ENCODE measurements at places on chromosomes 1 and 21.

DNA sequence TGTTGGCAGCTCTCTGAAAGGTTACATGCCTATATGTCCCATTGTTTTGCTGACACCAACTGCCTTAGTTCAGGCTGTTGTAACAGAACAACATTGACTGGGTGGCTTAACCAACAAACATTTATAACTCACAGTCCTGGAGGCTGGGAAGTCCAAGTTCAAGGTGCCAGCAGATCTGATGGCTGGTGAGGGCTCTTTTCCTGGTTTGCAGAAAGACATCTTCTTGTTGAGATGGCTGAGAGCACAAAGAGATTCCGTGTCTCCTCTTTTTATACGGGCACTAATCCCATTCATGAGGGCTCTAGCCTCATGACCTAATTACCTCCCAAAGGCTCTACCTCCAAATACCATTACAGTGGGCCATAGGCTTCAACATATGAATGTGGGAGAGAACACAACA lies 10.2 kb upstream of the STMN1 start:
- DNase-seq: no peak

- no peak for DNase-seq
These were observed 18.2 kb downstream of the SMAP2 start for GRCh38 chr1:40391688-40392145.

DNA sequence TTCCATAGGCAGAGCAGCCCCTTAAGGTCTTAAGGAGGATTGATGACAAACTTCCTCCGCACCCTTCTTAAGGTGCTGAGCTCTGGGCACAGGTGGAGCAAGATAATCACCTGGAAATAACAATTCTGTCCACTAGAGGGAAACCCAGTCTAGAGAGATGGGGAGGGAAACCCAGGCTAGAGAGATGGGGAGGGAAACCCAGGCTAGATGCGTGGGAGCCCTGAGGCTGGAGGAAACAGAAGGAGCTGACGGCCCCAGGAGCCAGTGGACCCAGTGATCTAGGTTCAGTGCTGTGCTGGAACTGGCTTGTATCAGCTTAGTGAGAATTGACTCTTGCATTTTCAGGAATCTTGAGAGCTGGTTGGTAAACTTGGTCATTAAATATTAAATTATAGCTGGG lies 17.8 kb upstream of the MYCL start:
- peak; percentile 77 for DNase-seq

GRCh38 chr21:28445141-28445830 lies 547.4 kb downstream of the LTN1 start:
- DNase-seq: no peak

DNA sequence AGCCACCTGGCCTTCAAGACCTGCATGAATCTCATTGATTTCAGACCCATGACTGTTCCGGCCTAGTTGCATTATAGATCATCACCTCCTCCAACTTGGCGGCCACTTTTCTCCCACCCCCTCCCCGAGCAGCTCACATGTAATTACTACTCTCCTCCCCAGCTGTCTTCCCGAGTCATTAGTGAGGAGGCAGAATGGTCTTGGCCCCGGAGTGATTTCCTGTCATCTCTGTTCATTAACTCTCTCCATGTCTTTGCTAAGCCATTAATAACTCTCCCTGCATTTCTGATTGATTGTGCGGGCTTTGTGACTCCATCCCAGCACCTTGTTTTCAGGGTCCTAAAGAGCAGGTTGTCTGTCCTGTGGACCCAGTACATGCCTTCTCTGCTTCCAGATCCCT lies 75.6 kb upstream of the CNTN2 start:
- DNase-seq: no peak

Data from CD4-positive, alpha-beta T cell treated with Interleukin-10 for 1 hour (primary cell).